Glomerular endothelial cell (primary cell): ENCODE measurements at places on chromosomes 12 and 14. TPM values are rescaled to one million over a fixed set of nuclear protein-coding genes. Genes with fewer than 3 reads are reported as not detected.

Gene PRH2
- total RNA-seq = not detected in 2 replicates

Gene LBHD2
- total RNA-seq = not detected in 2 replicates

Gene HOXC4
- total RNA-seq = 0.10 and 0.47 TPM in 2 replicates

- DNase-seq = no peak
These were observed 54.9 kb downstream of the DNAH10 start for GRCh38 chr12:123816896-123817537.

DNA sequence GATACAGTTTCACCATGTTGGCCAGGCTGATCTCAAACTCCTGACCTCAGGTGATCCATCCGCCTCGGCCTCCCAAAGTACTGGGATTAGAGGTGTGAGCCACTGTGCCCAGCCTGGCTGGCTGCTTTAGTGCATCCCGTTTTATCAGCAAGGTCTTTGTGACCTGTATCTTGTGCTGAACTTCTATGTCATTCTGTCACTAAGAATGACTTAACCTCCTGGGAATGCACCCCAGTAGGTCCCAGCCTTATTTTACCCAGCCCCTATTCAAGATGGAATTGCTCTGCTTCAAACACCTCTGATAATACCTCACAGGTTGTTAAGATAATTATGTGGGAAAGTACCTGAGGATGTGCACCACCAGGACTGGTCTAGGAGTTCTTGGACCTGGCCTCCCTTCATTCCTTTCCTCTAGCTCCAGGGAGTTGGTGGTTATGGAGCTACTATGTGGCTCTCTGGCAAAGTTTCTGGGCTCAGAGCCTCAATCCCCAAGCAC, 26.1 kb upstream of the JPH4 start:
- DNase-seq = no peak

Gene TPPP2
- total RNA-seq = not detected in 2 replicates

DNA sequence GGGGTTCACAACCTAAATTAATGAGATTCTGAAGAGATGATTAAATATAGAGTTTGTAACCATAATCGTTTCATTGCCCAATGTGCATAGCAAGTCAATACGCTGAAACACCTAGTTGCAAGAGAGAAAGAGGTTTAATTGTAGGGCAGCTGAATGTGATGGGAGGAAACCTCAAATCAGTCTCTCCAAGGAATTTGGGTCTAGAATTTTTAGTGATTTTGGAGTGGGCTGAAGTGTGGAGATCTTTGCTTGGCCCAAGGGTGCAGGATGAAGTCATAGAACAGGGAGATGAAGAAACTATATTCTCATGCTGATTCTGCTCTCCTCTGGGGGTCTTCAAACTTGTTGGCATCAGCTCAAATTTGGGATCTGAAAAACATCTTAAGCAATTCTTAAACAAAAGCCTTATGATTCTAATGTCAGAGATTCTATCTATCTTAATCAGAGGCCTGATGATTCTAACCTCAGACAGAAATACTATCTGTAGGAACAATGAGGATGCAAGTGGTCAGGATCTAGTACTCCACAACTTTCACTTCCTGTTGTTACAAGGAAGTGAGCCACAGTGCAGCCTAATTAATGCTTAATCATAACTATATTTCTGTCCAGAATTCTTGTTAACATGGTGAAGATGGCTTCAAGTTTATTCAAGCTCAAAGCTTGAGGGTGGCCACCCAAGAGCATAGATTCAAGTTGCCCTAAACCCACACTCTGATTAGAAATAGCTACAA, 80.2 kb upstream of the FUT8 start:
- no peak for DNase-seq

DNA sequence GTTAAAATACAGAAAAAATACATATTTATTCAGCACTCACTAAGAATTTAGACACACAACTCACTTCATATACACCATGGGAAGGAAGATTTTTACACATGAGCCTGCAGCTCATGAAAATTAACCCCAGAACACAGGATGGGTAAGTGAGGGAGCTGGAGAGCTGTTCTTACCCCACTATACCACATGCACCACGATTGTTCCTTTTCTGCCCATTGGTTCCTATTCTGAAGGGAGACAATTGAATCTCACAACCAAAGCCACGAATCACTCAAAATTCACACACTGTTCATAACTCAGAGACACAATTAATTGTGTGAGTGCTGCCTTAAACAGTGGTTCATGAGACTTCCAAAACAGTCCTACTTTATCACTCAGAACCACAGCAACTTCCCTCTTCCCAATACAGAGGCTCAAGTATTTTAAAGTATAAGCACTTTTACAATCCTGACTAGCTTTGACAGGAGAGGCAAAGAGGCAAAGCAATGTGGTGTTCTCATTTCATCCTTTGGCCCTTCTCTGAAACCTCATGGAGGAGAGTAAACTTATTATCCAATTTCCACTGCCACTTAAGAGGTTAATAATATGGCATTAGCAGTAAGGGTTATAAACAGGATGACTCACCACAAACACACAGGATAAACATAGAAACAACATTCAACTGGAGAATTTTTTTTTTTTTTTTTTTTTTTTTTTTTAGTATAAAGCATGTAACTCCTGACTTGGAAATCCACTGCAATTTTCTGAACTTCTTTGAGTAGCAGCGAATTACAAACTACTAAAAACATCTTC, 59.5 kb downstream of the ITPR2 start:
- no peak for DNase-seq

DNA sequence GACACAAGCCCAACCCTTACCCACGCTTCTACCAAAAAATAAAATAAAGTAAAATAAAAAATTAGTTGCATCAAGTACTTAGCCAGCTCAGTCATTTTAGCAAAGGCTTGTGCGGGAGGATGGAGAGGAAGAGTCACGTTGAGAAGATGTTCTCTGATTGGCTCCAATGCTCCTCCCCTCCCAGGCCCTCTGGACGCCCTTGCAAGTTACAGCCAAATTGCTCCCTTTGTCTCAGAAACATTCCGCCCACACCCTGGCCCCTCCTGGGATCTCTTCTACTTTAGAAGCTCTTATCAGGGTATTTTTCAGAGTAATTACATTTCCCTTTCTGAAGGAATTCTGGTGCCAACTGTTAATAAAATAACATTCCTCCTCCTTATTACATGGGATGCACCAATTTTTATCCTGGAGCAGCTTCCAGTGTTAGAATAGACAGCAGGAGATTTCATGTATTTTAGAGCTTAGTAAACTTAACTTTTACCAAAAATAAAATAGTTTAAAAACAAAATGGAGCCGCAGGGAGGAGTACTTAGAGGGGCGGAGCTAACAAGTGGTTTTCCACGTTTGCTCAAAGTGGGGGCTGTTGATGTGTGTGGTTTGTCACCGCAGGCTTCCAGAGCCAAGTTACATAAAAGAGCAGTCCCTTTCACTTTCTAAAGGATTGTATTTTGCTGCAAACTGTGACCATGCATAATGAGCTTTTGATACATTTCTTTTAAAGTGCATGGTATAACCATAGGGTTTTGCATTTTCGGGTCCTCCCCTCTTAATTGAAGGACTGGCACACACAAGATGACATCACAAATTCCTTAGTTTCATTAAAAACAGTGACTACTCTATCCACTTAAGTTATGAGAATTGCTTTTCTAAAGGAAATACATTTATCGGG, 71.7 kb upstream of the RAP1B start:
- DNase-seq = no peak

Gene PRIMA1
- not detected in 2 replicates for total RNA-seq

DNA sequence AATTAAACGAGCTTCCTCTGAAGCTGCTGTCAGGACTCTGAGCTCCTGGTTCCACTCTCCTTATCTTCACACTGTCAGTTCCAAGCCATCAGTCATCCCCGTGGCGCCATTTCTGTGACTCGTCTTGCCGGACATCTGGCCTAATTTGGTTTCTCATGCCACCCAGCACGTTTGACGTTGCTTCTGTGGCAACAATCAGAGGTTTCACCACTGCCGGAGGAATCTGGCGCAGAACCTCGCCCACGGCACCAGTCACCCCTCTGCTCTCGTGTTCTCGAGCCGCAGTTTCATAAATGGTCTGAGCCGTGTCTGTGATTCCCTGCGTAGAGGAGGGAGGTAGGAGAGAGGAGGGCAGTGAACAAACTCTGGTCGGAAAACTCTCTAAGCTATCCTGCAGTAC, 29.7 kb downstream of the BDKRB1 start:
- DNase-seq = no peak

DNA sequence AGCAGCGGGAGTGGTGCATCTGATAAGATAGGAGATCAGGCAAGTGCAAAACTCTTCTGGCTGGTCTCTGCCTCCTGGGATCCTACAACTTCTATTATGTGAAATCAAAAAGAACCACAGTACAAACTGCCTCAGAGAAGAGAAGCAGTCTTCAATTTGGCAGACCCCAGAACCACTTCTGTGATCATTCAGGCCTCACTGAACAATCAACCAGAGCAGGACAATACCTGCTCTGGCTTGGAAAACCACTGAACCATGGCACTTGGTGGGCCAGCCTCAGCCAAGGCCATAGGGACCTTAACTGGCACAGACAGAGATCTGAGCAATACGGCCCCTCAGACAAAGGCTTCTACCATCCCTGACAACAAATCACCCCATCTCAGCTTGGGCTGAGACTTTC, 103.0 kb downstream of the NDUFA12 start:
- DNase-seq = no peak

- DNase-seq = no peak
These were observed at the start of gene FLRT2 for GRCh38 chr14:85529803-85530574. Gene FLRT2, plus strand, starts transcription at chr14:85530144. Its CDS starts 91,371 bp downstream, at chr14:85621515.

DNA sequence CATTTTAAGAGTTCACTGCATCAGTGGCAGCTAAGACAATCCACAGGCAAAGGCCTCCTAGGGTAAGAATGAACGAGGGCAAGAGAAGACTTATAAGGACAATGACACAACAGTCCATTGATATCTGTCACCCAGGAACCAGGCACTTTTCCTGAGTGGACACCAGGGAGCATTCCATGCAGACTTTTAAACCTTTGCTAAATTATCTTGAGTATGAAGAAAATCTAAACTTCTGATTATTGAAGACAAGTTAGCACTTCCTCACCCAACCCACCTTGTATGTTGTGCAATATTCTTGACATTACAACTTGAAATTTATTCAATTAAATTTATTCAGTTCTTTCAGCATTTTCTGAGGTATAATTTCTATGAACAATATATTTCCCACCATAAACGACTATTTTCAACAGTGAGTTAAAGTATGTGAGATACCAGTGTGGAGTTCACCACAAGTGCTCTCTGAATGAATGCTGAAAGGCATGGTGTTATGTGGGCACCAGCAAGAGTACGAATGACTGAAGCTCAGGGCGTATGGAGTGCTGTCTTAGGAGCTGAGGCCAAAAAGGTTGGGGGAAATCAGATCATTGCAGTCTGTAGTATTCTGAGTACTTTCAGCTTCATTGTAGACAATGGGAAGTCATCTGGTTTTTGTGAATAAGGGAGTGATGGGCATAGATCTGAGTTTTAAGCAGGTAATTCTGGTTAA, 124.3 kb upstream of the LMNTD1 start:
- DNase-seq = no peak

Gene EML5
- under 0.01 TPM in 1 of 2 replicates, not detected in the other for total RNA-seq

Gene FAM181A
- not detected in 2 replicates for total RNA-seq

Gene TMEM121
- total RNA-seq = 7.0 and 9.3 TPM in 2 replicates

GRCh38 chr12:27696864-27697564, 767 bp downstream of the REP15 start:
- DNase-seq = no peak

Gene TM9SF1
- 77.2 and 94.9 TPM in 2 replicates for total RNA-seq

GRCh38 chr12:78866518-78866917, 1.9 kb downstream of the SYT1 start:
- DNase-seq = no peak

DNA sequence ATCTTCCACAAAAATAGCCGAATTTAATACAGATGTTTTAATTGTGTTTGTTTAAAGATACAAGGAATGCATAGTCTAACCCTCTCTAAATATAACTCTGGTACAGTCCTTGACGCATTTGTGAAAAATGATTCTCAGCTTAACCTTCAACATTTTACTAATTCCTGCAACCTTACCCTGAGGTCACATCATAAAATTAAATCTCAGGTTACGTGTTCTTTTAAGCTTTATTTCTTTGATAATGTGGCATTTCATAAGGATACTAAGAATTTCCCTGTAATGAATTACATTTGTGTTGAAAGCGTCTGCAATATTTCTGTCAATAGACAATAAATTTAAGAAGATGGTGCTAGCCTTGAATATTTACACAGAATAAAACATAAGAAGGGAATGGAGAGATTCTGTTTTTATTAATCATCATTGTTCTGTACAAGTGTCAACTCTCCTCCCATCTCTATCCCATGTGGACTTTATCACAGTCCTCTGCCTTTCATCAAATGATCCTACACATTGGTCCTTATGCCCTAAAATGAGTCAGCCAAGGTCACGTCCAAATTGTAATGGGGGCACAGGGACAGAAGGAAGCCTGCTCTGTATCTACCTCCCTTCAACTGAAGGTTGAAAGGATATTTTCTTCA, 769.3 kb upstream of the FLRT2 start:
- no peak for DNase-seq

DNA sequence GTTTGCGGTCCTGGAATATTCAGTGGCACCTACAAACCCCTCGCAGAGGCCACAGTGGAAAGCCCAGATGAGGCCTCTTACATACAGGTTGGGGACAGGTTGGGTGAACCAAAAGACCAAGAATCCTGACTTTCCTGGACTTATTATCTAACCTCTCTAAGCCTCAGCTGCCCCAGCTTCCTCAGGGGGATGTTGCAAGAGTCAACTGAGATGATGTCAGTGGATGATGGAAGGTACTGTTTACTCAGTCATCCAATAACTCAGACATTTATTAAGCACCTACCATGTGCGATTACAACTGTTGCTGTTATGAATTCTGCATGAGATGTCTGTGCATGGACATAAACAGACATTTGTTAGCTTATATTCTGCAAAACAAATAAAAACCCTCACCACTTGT, 72.8 kb downstream of the RFX4 start:
- DNase-seq = no peak

DNA sequence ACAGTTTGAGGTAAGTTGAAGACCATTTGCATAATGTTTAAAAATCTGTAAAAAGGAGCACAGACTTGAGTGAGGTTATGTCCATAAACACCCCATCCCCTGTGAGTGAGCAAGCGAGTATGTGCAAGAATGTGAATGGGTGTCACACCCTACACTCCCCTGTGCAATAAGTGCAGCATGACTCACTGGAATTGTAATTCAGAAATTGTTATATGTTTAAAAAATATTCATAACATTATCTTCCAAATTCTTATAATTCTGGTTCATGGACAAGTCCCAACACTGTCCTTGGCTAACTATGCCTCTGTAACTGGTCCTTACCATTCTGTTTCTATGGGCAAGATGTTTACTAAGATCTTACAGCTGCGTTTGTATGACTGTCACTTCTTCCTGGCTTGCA, 207.8 kb upstream of the FAR2 start:
- no peak for DNase-seq
